ENCODE measurements at places on chromosomes 3 and 15.

- no peak for DNase-seq
Measured at GRCh38 chr3:13024765-13025065, 48.5 kb downstream of the IQSEC1 start.

DNA sequence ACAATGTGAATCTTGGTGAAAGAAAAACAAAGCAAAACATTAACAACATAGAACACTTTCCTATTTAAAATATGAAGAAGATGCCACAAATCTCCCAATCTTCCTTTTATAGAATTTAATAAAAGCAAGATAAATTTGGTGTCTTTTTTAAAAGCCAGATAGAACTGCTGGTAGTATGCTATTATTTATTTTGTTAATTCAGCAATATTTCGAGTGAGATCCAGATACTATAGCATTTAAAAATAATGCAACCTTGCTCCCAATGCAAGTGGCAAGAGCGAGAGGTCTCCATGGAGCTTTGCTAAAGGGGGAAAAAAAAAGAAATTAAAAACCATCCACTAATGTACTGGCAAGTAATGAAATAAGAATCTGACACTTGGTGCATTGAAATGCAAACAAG lies 121.8 kb downstream of the IL20RB start:
- DNase-seq = no peak

DNA sequence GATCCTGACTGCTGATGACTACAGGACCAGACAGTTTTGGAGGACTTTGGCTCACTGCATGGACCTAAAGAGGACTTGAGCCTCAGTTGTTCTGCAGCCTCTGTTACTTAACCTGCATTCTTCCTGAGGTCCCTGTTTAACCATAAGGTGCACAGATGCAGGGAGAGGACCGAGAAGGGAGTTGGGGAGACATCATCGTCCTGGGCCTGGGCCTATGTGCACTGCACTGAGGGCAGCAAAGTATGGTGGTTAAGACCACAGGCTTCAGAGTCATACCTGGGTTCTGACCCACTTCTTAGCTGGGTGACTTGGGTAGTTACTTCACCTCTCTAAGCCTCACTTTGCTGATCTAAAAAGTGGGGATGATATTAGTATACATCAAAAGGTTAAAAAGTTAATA lies 21.9 kb downstream of the KY start:
- DNase-seq = no peak

GRCh38 chr3:161187046-161187445 lies 34.1 kb upstream of the NMD3 start:
- DNase-seq = no peak

DNA sequence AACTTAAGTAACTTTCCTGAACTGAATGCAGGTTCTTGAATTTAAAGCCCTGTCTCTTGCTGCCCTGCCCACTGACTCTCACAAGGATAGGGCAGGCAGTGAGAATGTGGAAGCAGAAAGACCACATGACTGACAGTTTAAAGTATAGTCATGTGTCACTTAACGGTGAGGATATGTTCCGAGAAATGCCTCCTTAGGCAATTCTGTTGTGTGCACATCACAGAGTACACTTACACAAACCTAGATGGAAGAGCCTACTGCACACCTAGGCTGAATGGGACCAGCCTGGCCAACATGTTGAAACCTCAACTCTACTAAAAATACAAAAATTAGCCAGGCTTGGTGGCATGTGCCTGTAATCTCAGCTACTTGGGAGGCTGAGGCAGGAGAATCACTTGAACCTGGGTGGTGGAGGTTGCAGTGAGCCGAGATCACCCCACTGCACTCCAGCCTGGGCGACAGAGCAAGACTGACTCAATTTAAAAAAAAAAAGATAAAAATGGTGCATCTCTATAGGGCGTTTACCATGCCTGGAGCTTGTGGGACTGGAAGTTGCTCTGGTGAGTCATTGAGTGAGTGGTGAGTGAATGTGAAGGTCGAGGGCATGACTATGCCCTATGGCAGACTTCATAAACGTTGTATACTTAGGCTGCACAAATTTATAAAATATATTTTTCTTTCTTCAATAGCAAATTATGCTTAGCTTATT lies 18.9 kb upstream of the COPG1 start:
- DNase-seq = no peak

- DNase-seq = no peak
Measured at GRCh38 chr3:57019057-57019456, 41.4 kb upstream of the SPATA12 start.

- DNase-seq = no peak
Measured at GRCh38 chr3:183281126-183281797, 28.2 kb downstream of the B3GNT5 start.

All from activated CD4-positive, alpha-beta T cell treated with anti-CD3 and anti-CD28 coated beads for 24 hours (primary cell).